ENCODE measurements at places on chromosomes 7 and 10.
A peak's percentile ranks its signal among the peaks of the same experiment; 100 is the strongest.

- DNase-seq, result peak; percentile 30
Observed at GRCh38 chr10:94546049-94546900, 687 bp downstream of the HELLS start.

- no peak for DNase-seq
Observed at GRCh38 chr7:110373416-110373815, 717.5 kb upstream of the LRRN3 start.

DNA sequence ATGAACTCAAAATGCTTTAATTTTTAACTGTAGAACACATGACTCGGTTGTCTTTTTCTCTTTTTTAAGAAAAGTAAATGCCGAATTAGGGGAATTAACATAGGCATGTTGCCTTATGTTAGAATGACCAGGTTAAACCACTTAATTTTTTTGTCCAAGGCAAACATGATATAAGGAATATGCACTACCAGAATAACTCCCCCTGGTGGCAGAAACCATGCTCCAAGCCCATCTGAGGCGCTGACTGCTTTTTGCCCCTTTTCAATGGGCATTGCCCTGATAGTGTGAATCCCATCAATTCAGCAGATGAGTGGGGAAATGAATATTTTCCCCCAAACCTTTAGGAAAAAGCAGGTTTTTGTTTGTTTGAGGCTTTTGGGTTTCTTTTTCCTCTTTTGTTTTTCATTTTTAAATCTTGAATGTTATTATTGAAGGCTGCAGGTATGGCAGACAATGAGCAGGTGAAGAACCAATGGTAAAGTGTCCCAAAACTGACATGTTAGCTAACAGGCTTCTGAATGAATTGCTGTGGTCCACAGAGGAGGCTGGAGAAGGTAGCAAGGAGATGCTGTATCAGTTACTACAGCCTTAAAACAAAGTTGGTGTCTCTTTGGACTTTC, 284.3 kb downstream of the SORCS3 start:
- peak; percentile 38 for DNase-seq

DNA sequence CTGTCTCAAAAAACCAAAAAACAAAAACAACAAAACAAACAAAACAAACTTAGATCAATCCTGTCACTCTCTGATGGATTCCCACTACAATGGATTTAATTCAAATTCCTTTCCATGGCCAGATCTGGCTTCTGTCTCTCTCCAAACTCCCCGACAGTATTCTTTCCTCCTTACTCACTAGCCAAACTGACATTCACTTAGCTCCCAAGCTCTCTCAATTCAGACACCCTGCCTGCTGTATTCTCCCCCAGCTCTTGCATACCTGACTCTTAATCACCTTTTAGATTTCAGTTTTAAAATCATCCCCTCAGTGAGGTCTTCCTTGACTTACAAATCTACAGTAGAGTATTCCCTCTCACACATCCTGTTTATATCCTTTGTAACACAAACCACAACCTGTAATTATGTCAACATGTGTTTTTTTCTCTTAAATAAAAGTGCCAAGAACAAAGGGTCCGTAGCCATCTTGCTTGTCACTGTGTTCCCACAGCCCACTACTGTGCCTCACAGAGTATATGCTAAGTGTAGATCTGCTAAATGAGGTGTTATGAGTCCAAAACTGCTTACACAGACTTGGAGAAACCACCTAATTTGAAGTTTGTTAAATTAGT, 14.4 kb downstream of the HERPUD2 start:
- DNase-seq, result no peak

GRCh38 chr10:74310652-74311257, 159.7 kb downstream of the ADK start:
- DNase-seq, result no peak

DNA sequence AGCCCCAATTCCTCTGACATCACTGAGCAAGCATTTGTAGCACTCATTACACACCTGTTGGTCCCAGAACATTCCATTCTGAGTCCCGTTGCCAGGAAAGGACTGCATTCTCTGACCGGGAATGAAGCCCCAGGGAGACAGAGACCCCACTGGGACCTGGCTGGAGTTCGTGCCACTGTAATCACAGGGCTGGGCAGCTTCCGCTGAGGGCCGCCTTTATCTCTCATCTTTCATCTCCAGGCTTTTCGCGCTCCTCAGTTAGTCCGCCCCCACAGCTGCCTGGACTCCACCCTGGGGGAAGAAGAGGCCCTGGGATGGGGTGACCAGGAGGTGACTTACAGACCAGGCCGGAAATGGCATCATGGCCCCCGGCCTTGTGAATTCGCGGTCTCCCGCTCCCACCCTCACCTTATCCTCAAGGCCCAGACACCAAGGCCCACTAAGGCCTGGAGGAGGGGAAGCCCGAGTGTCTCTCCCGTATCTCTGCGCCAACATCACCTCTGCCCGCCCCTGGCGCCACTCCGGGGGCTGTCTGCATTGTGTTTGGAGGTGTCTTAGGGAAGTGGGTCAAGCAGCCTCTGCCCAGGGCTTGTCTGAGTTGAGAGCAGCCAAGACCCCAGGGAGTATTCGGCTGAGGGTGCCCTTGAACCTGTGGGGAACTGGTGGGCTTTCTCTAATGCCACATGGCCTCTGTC, 75.4 kb downstream of the PROSER2 start:
- no peak for DNase-seq

DNA sequence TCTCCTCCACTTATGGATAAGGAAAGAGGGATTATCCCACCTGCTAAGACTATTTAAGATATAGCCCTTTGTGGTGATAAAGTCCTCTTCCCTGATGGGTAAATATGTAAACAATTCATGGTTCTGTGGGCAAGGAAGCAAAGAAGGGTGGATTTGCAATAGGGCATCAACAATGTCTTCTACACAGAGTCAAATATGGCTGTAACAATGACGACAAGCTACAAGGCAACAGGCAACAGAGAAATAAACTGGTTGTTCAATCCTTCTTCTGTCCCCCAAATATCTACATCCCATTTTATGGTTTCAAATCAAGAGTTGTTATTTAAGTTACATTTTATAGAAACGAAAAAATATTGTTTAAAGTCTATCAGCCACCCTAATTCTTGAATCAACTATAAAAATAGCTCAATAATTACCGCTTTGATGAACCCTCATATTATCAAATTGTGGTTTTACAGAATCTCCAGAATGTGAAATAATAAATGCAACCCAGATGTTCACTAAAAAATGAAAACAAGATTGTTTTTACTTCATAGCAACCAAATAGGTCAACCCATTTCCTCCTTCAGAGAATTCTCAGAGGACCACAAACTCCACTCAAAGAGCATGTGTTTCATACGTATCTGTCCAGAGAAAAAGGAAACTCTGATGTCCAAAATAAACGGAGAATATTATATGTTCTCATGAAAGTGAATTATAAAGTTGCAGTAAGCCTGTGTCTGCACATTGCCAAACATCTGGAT, 13.8 kb downstream of the CYTH3 start:
- no peak for DNase-seq

DNA sequence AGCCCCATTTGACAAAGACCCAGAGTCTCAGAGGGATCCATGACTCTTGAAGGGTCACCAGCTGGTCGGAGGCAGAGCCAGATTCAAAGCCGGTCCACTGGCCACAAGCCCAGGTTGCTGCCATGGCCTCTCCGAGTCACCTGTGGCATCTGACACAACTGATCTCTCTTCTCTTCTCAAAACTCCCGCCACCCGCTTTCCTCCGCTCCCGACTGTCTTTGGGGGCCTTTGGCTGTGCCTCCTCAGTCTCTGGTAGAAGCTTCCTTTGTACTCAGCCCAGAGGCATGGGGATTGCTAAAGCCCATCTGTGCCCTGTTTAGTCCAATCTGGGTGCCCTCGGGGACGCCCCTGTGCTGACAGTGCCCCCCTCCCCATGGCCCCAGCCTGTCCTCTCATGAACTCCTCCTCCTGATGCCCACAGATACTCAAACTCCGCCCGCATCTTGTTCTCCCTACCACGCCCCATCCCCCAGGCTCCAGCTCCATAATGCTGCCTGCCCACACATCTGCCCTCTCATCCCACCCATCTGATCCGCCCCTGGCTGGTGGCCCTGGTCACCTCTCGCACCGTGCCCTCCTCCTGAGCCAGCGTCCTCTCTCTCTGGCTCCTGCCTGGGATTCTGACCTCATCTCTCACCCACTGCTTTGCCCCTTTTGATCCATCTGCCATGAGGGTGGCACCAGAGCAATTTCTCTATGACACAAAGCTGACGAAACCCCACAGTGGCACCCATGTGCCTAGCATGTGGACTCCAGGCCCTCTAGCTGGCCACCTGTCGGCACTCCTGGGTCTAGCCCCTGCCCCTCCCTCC, 150.6 kb downstream of the SLIT1 start:
- DNase-seq, result no peak

GRCh38 chr10:73931767-73932619, 21.1 kb downstream of the PLAU start:
- peak; percentile 79 for DNase-seq

DNA sequence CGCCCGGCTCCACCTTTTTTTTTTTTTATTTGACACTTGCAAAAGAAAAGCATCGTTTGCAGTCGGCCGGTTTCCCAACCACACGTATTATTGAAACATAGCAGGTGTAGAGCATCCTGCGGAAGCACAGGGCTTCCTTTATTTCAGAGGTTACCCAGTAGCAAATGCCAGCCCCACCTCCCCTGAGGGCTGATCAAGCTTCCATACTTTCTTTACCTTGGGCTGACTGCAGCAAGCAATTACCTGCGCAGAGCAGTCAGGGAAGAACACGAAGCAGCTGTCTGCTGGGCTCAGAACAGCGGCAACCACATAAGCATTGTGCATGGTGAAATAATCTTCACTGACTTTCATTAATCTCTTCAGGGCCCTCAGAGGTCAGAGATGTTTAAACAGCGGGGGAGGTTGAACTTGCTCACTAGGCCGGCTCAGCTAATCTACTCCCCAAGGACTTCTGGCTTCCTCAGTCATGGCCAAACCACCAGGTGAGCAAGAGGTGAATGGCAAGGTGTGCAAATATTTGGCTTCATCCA, 784.7 kb upstream of the AUTS2 start:
- peak; percentile 83 for DNase-seq

- DNase-seq, result peak; percentile 21
Observed at GRCh38 chr10:106189292-106189691, 975.2 kb downstream of the SORCS1 start.

DNA sequence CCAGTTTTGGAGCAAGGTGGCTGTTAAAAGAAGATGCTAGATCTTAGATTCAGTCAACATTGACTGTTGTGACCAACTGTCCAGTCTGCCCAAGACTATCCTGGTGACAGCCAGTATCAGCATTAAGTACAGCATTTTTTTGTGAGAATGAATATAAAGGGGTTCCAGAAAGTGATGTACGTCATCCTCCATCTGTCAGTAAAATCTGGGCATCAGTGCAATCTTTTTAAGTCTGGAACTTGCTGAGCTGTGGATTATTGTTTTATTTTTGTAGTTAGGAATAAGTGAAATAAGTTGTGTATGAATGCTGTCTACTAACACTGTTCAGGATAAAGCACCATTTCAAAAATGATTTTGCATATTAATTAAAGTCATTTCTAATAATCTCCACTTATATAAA, 1020.0 kb upstream of the GHITM start:
- no peak for DNase-seq

GRCh38 chr10:35641676-35642034, 441 bp downstream of the FZD8 start:
- peak; percentile 21 for DNase-seq

DNA sequence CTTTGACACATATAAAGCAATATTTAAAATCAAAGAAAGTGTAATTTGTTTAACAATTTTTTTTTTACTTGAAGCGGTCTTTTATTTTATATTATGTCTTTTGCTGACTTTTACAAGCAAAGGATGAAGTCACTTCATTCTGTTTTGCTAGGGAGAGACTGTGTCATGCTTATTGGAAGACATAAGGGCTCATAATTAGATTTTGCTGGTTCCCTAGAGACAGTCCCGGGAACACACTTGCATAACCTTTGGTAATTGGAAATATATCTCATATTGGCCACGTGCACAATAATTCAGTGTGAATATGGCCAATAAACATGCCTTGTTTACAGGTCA, 448 bp upstream of the NET1 start:
- DNase-seq, result no peak

DNA sequence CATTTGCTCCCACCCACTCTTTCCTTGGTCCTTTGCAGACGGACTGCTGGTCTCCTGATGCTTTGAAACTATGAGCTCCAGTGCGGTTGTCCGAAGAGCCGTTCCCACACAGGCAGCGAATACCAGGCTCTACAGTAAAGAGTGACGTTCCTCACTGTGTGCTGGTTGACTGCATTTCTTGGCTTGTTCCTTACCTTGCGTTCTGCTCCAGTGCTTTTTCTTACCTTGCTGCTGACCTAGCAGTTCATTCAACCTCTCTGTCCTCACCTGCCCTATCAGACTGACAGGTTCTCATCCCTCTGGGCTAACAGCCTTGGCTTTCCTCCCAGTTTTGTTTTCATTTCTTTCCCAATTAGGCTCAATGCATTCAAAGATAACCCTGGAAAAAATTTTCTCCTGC, 214.8 kb downstream of the TMEM178B start:
- peak; percentile 89 for DNase-seq

DNA sequence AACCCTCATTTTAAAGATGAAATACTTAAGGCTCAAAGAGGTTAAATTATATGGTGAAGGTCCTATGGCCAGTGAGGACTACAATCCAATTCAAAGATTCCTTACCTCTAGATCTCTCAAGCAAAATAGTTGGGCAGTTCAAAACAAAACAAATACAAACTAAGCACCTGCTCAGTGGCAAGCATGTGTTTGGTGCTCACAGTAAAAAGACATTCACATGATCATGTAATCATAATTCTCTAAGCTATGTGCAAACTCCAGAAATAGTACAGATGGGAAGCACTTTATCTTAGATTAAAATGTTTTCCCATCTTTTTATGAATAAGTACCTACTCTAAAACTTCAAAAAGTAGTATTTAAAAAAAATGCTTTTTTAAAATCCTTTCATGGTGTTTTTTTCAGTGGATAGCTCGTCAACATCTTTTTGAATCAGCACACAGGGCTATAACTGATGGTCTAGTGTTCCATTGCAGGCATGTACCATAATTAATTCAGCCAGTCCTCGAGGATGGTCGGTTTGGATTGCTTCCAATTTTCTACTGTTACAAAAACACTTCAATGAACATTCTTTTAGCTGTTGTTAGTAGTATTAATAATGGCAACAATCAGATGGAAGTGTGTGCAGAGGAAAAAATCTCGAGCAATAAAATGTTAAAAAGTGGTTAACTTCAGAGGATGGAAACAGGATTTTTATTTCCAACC, 58.4 kb downstream of the CHCHD3 start:
- no peak for DNase-seq

DNA sequence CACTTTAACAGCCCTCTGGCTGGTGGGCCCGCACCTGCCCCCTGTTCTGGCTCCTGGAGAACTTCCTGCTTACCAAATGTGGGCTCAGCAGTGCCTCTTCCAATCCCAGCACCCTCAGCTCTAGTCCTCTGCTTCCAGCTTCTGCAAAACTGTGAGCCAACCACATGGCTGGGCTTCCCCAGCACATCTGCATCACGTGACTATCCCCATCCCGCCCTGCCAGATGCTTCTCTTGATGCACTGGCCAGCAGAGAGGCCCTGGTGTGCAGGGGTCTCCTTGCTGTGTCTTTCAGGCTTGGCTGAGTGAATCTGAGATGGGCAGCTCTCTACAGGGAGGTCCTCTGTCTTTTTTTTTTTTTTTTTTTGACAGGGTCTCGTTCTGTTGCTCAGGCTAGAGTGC, 43.8 kb upstream of the DMBT1 start:
- DNase-seq, result no peak

All from RPMI8226 (cell line).